ENCODE measurements at places on chromosomes 11 and 22.

DNA sequence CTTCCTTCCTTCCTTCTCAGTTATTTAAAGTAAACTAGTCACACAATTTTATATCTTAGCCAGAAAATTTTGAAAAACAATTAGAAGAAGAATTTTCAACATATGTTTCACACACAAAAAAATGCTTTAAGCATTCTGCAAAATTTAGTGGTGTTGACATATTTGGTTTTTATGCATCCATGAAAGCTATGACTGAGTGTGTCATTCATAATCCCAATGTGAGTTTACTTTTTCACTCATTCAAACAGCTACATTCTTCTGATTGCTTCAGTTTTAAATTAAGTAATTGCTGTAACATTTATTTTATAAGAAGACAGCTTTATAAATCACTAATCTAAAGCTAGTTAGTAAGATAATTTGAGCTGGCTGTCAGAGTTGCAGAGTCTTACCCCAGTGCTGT lies 453.5 kb downstream of the LRRC4C start:
- no peak for DNase-seq

- no peak for DNase-seq
Observed at GRCh38 chr11:62959422-62959980, 25.3 kb downstream of the SLC22A6 start.

- no peak for DNase-seq
Observed at GRCh38 chr11:87180742-87181141, 143.0 kb downstream of the TMEM135 start.

- DNase-seq, result no peak
Observed at GRCh38 chr11:62725646-62726045, 1.6 kb downstream of the HNRNPUL2 start.

- DNase-seq, result no peak
Observed at GRCh38 chr22:49018601-49019000, 809.1 kb downstream of the BRD1 start.

DNA sequence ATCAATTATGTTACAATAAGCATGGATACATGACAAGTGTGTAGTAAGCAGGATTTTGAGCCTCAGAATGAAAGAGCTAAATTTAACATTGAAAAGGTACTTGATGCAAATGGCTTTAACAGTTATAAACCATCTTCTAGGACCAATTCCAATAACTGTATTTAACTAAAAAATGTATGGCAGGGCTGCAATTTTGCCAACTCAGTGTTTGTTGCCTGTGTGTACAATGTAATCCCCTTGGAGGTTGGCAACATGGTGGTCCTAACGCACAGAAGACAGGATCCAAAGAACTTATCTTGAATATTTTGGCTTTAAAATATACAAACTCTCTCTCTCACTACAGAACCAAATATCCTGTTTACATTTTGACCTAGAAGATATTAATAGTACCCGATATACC lies 2314.1 kb downstream of the LRRC4C start:
- DNase-seq, result no peak

DNA sequence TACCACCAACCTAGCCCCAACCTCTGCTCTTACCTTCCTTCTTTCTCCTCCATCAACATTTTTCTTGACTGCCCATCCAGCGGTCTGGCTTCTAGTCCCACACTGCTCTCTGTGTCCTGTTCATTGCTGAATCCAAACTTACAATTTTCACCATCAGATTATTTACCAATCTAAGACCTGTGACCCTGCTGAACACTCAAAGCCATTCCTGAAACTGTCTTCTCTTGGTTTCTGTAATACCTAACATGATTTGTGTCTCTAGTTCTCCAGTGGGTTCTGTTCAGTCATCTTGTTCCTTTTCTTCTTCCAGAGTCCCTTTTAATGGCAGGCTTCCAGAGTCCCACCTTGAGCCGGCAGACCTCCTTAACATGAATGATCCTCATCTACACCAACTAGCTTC lies 24.1 kb downstream of the RRAS2 start:
- no peak for DNase-seq

DNA sequence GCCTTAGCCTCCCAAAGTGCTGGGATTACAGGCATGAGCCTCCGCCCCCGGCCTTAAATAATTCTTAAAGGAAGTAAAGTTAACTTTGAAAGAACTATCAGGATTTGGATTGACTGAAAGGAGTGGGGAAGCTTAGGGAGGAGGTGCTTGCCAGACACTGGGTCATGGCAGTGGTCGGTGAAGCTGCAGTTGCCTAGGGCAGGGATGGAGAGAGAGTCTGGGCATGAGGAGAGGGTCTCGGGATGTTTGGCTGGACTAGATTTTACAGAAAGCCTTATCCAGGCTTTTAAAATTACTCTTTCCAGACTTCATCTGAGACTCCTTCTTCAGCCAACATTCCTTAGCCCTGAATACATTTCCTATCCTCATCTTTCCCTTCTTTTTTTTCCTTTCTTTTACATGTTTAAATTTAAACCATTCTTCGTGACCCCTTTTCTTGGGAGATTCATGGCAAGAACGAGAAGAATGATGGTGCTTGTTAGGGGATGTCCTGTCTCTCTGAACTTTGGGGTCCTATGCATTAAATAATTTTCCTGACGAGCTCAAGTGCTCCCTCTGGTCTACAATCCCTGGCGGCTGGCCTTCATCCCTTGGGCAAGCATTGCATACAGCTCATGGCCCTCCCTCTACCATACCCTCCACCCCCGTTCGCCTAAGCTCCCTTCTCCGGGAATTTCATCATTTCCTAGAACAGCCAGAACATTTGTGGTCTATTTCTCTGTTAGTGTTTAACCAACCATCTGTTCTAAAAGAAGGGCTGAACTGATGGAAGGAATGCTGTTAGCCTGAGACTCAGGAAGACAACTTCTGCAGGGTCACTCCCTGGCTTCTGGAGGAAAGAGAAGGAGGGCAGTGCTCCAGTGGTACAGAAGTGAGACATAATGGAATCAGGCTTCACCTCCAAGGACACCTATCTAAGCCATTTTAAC lies at the start of gene NNMT:
Gene NNMT (plus strand): TSS at position 724 of the 929 bp plus-strand sequence. CDS start 158 bp downstream, at position 882.
- DNase-seq, result no peak

GRCh38 chr11:127675581-127675980 lies 675.0 kb upstream of the KIRREL3 start:
- DNase-seq, result no peak

- DNase-seq, result no peak
Observed at GRCh38 chr22:46087816-46088277, 62.5 kb upstream of the PPARA start.

DNA sequence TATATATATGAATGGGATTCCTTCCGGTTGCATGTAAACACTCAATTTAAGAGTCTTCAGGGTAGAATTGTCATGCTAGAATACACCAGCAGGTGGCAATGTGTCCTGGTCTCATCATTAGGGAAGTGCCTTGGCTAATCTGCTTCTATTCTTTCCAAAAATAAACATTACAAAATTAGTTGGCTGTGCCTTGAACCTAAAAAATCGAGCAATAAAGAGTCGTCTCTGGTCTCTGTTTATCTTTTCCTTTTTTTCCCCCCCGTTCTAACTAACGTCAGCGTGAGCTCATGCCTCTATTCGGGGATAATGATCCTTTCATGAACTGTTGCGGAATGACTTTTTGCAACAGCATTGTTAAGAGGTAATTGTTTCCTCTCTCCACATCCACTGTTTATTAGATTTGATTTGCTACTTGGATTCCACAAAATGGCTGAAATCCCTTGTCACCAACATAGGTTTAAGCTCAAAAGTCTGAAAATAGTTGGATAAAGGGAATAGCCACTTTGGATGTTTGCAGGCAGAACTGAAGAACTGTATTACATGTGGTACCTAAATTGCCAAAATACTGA lies 1.2 kb upstream of the ARHGEF12 start:
- no peak for DNase-seq

GRCh38 chr11:108561535-108561991 lies 32.0 kb downstream of the EXPH5 start:
- DNase-seq, result no peak

GRCh38 chr11:92939305-92939704 lies 30.1 kb upstream of the MTNR1B start:
- DNase-seq, result no peak

GRCh38 chr11:12434325-12434654 lies 56.9 kb downstream of the PARVA start:
- no peak for DNase-seq

DNA sequence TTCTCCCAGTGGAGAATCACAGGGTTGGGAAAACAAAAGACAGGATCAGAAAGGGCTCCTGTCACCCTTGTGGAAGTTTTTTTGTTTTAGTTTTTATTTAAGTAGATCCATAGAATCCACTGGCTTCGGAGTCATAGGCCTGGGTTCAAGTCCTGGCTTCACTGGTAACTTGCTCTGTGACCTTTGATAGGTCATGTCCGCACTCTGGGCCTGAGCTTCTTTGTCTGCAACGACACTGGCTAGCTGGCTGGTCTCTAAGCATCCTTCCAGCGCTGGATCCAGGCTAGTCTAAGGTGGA lies 1.4 kb downstream of the ZFTA start:
- DNase-seq, result no peak
